Mucosa of gallbladder (tissue), 1 donor: ENCODE measurements at places on chromosomes 16 and 17.

DNA sequence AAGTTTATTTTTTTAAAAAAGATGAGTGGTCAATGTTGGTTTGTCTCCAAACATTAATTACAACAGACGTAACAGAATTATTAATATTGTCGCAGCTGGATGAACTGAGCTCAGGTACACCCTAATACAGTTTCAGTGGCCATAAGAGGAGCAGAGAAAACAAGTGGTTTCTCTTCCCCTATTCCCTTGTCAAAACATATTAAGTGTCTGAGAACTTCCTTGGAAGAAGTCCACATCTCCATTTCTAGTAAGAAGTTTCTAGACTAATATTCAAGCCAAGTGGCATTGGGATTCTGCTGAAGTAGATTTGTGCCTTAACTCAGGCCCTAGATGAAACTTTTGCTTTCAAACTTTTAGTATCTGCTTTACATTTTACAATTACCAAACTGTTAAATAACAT is 47.7 kb downstream of the GNA13 start:
- no peak for DNase-seq

DNA sequence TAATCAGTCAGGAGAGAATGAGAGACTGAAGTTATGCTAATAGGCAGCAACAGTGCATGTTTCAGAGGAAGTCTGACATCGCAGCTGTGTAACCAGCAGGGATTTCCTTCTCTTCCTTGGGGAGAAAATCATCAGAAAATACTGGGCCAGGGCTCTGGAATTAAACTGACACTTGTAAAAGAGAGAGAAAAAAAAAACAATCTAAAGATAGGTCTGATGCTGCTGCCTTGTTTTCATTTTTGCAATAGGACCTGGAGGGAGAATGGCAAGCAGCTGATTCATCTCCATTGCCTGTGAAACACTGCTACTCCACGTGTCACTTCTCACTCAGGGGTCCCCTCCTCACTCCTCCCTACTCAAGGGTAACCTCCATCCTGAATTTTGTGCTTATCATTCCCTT is 17.7 kb upstream of the CORO6 start:
- DNase-seq = no peak

DNA sequence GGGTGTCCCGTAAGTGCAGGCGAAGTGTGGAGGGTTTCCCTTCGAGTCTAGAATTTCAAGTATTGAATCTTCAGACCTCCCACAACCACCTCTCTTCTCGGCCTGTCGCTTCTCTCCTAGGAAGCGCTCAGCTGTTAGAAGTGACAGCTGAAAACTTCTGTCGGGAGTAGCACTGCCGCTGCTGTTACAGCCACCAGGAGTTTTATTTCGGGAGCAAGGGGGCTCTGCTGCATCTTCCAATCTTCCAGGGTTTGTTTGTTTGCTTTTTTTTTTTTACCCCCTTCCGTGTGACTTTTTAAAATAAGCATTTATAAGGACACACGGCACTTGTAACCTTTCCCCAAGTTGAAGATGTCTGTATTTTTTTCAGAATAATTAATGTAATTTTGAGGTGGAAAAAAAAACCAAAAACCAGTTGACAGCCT is 767 bp downstream of the RPS6KB1 start:
- DNase-seq = no peak

DNA sequence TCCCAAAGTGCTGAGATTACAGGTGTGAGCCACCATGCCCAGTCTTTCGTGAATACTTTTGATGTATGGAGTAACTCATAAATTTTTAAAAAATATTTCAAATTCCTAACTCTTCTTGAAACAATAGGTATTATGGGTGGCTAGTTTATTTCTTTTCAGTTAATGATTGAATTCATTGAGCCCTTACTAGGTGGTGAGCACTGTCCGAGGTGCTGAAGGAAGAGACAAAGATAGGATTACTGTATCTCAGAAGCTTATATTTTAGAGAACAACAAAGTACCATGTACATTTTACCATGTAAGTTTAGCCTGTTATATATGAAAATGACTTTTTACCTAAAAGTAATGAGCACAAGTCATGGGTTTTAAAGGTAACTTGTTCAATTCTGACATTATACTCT is 418.3 kb downstream of the NPIPA7 start:
- DNase-seq = no peak

- no peak for DNase-seq
Measured at GRCh38 chr16:22109258-22109898, 17.0 kb downstream of the VWA3A start.

GRCh38 chr16:89863741-89864526 is 9.5 kb upstream of the TCF25 start:
- no peak for DNase-seq

- DNase-seq = no peak
Measured at GRCh38 chr17:68205808-68206720, 41.8 kb upstream of the AMZ2 start.

GRCh38 chr17:17837380-17837821 is 615 bp upstream of the SREBF1 start:
- DNase-seq = no peak

DNA sequence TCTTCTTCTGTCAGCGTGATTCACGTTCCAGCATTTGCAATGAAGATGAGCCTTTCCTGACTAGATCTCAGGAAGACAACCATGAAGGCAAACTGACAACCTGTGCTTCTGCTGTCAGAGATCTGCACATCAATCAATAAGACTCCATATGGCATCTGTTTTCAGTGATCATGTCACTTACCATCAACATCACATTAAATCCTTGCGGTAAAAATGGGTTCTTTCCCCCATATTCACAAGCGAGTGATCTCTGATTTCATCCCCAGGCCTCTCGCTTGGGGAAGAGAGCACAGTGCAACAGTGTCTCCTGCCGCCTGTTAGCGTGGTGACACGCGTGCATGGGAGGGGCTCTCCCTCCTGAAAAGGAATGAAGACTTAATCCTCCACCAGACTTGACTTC is 11.1 kb downstream of the NACA2 start:
- no peak for DNase-seq

GRCh38 chr16:31476303-31477219 is 4.6 kb downstream of the TGFB1I1 start:
- peak; percentile 72 for DNase-seq

DNA sequence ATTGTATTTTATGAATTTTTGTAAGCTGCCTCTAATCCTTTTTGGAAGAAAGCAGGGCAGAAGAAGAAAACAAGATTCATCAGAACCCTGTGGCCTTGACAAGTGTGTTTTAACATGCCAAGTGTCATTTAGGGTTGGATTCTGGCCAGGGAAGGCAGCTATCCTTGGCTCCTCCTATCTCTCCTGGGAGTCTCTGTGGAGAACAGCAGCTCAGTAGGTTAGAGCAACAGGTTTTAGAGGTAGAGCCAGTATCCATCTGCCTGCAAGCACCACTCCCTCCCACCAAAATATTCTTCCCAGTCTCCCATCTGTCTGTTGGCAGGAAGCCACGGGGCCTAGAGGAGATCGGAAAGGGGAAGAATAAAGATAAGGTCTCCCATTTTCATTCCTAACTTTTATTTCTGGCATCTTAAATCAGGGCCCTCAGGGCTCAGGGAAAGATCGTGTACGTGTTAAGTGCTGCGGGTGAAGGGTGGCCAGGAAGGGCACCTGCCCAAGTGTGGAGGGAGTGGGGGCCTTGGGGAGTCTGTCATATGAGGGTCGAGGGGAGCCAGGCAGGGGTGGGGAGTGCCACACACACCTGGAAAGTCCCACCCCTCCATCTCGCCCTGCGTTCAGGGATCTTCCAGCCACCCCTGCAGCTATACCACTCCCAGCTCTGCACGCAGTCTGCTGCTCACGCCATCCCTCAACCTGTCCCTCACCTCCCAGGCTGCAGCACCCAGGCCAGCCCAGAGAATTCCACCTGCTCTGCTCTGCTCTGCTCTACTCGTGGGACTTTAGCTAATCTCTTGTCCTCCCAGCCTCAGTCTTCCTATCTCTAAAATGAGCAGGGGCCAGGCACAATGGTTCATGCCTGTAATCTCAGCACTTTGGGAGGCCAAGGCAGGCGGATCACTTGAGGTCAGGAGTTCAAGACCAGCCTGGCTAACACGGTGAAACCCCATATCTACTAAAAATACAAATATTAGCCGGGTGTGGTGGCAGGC is 17.1 kb upstream of the CPSF4L start:
- DNase-seq = no peak

- no peak for DNase-seq
Measured at GRCh38 chr16:11160676-11161115, 95.3 kb downstream of the SOCS1 start.

DNA sequence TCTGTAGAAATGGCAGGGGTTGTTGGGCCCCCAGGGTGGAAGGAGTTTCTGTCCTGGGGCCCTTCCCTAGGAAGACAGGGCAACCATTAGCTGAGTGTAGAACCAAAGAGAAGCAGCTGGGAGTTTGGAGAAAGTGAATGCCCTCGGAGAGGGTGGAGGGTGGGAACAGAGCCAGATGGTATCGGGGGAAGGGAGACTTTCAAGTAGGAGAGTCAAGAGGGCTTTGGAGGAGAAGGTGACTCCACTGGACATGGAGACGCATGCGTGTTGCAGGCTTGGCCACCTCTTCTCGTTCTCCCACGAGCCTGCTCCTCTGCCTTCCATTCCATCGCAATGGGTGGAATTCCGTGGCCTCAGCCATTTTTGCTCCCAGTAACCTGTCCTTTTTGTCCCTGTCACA is 19.4 kb downstream of the SLC47A1 start:
- DNase-seq = no peak

- DNase-seq = peak; percentile 14
Measured at GRCh38 chr17:32445074-32445415, 735 bp downstream of the PSMD11 start.

- DNase-seq = peak; percentile 11
Measured at GRCh38 chr17:55451203-55451641, 29.6 kb upstream of the MMD start.

GRCh38 chr17:7327056-7327455 is 2.1 kb downstream of the NEURL4 start:
- DNase-seq = no peak

GRCh38 chr17:43661699-43662412 is at the start of gene MEOX1:
Gene MEOX1, minus strand, starts transcription at chr17:43661922. Its CDS starts 388 bp downstream, at chr17:43661534.
- no peak for DNase-seq

DNA sequence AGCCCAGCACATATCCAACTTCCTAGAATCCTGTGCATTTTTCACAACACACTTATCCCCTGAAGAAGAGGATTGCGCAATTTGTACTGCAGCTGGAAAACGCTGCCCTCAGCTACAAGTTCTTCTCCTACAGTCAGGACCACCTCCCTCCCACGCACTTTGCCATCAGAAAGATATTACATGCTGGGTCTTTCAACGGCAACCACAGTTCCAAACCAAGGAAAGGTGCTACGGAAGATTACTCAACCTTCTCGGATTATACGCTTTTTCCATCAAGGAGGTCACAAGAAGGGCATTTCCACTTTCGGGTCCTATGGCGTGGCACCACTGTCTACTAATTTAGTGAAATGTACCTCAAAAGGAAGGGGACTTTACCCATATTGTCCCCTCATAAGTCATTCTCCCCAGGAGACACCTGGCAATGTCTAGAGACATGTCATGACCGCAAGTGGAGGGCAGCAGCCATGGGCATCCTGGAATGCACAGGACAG is 35.2 kb downstream of the USP7 start:
- DNase-seq = no peak

GRCh38 chr17:68581863-68582645 is 19.1 kb downstream of the FAM20A start:
- DNase-seq = no peak

- DNase-seq = no peak
Measured at GRCh38 chr17:43784628-43785101, 4.4 kb downstream of the CFAP97D1 start.

DNA sequence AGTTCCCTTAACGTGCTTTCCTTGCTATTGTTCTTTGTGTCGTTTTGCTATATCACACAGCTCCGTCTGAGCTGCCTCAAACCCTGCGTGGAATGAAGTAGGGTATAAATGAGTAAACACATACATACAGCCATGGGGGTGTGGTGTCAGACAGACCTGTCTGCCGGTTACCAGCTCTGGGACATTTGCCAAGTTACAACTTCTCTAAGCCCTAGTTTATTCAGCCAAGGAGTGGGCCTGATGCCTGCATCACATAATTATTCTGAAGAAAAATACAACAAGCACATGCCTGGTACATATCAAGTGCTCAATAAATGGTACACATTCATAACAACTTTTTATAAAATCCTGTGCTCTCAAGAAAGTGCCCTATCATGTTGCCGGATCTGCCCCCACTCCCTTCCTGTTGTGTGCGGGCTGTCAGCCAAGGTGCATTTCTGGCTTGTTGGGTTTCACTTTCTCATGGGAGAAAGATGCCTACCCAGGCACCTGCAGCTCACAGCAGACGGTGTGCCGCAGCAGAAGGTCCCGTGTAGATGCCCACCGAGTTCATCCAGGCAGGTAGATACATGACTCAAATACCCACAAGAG is 30.5 kb downstream of the SMPD3 start:
- DNase-seq = peak; percentile 68

- DNase-seq = peak; percentile 40
Measured at GRCh38 chr16:66366433-66367299, at the start of gene CDH5. Gene CDH5, plus strand, starts transcription at chr16:66366691. Its CDS starts 12,647 bp downstream, at chr16:66379338.

DNA sequence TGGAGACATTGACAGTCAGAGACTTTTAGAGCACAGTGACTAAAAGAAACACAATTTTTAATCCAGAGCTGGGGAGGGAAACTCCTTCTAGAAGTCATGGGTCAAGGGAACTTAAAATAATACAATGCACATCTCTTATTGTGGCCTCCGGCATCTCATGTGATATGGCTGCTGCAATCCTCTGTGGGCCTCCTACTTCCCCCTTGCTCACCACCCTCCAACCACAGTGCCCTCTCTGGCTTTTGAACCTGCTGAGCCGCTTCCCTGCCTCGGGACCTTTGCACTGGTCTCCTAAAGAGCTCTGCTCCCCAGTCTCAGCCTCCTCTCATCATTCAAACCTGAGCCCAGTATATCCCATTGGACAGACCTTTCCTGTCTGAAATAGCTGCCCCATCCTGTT is 47.6 kb downstream of the HS3ST2 start:
- no peak for DNase-seq

- no peak for DNase-seq
Measured at GRCh38 chr17:29495011-29495410, 71.8 kb downstream of the ABHD15 start.

DNA sequence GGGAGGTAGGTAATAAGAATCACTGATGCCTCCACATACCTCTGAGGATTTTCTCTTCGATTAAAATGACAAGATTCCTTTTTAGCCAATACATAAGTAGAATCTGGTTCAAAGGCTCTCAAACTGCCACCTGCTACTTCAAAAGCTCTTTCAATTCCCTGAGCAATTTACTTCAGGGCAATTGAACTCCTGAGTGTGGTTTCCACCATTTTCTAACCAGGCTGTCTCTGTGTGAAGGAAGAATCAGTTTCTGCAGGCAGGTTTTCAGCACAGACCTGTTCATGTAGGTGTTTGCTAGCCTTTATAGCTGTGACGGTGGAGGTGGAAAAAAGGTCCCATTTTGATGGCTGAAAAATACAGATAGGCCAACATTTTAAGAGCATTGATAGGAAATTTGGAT is 18.2 kb upstream of the HS3ST3B1 start:
- DNase-seq = no peak

DNA sequence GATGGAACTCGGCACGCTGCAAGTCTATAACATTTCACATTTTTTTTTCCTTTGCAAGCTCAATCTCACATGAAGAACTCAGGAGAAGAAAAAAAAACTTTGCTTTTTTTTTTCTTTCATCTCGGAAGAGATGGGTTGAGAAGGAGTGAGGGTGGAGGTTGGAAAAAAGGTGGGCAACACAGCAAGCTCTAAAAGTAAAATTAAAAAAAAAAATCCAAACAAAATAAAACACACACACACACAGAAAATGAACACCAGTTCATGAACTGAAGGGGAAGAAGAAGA is 2.5 kb downstream of the MAF start:
- no peak for DNase-seq
